ENCODE measurements at places on chromosomes 2 and 18. TPM values are rescaled to one million over a fixed set of nuclear protein-coding genes. Genes with fewer than 3 reads are reported as not detected.

The FOXI3 gene
- total RNA-seq, result 0.47 TPM

The ABCB11 gene
- total RNA-seq, result 0.16 TPM

The ARL4C gene
- total RNA-seq, result 50.2 TPM

The GPR45 gene
- total RNA-seq, result 0.78 TPM

The SP9 gene
- 7.0 TPM for total RNA-seq

The C2orf66 gene
- total RNA-seq, result 0.16 TPM

The DYNAP gene
- total RNA-seq, result not detected

The ACVR1C gene
- 20.7 TPM for total RNA-seq
